ENCODE measurements at places on chromosomes 2 and 18.

DNA sequence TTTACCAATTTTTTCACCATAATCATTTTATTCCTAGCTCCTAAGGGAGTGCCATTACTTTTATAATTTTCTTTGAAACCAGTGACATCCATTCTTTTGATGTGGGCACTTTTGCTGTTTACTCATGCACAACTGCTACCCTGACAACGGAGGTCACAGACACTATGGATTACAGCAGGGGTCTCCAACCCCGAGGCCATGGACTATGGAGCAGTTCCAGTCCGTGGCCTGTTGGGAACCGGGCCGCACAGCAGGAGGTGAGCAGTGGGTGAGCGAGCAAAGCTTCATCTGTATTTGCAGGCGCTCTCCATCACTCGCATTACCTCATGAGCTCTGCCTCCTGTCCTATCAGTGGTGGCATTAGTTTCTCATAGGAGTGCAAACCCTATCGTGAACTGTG is 34.6 kb downstream of the PRPF40A start:
- DNase-seq: no peak

DNA sequence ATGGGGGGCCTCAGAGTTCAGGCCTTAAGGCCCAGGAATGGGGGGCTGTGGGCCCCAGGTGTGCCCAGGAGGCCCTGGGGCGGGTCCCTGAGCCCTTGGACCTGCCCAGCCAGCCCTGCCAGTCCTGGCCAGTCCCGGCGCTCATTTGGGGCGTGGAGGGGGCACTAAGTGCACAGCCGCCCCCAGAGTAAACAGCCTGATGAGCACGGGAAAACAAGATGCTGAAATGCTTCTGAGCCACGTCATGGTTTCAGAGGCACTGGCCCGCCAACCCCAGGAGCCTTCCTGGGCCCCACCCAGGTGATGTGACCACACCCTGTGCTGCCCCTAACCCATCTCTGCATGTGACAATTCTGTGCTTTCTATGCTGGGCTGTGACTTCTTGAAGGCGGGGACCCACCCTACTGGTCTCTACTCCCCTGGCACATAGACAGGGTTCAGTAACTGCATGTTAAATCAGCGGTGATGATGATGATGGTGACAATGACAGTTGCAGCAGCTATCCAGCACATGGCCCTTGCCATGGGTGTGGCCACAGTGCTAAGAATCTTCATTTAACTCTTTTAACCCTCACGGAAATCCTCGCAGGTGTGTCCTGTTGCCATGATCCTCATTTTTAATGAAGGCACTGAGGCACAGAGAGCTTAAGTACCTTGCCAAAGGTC is 28.1 kb upstream of the ASPRV1 start:
- no peak for DNase-seq

- DNase-seq: no peak
Observed at GRCh38 chr2:188452084-188452483, 160.4 kb downstream of the GULP1 start.

- DNase-seq: no peak
Observed at GRCh38 chr18:41128545-41128944, 826.5 kb upstream of the PIK3C3 start.

Measured in stimulated activated CD4-positive, alpha-beta T cell treated with anti-CD3 and anti-CD28 coated beads, TNF-alpha, amount 100 ng/mL, for 4 hours (primary cell).